PC-3 (cell line): ENCODE measurements at places on chromosomes 1 and 21. TPM values are rescaled to one million over a fixed set of nuclear protein-coding genes. Genes with fewer than 3 reads are reported as not detected.
A peak's percentile ranks its signal among the peaks of the same experiment; 100 is the strongest.

WNT3A gene
- 1.0 and 1.5 TPM in 2 replicates for total RNA-seq

ETNK2 gene
- total RNA-seq = 24.5 and 37.1 TPM in 2 replicates

- DNase-seq = no peak
These were observed 26.2 kb downstream of the SLC66A1 start for GRCh38 chr1:19338323-19338762.

DNA sequence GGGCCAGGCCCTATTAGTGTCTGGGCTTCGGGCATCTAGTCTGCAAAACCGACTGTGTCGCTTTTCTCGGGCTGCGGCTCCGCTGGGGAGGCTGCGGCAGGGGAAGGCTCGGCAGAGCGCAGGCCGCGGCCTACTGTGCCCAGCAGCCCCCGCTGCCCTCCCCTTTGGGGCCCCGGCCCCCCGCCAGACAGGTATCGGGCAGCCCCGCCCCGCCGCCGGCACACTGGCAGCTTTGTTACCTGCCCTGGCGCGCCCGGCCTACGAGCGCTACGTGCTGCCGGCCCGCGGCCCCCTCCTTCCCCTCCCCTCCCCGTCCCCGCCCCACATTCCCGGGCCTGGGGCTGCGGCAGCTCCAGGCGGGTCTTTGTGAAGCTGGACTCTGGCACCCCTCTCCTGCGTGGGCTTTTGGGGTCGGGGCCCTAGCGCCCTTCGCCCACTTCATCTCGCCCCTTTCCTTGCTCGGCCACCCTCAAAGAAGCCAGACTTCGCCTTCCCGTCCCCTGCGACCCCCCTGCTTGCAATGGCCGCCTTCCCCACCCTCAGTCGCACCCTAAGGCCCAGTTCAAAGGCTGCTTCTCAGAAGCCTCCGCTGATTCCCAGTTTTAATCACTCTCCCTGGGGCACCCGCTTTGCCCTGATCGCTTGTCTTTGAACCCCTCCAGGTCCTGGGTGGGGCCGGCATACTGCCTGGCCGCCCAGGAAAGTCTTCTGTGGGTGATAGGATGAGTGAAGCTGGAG is 48.9 kb upstream of the SLC2A1 start:
- no peak for DNase-seq

GRCh38 chr1:53327182-53327913 is 522 bp downstream of the LRP8 start:
- peak; percentile 16 for DNase-seq
